Spinal cord (tissue), 10 donors: ENCODE measurements at places on chromosomes 7 and 10. TPM values are rescaled to one million over a fixed set of nuclear protein-coding genes. Genes with fewer than 3 reads are reported as not detected.

Gene SPDYE2
- polyA plus RNA-seq = 3.7 TPM

Gene COL1A2
- 1,054 TPM for polyA plus RNA-seq

Gene CPN1
- 0.25 TPM for polyA plus RNA-seq

Gene ITPRID1
- 0.09 TPM for polyA plus RNA-seq

Gene C7orf57
- 4.7 TPM for polyA plus RNA-seq

Gene ANK3
- 133 TPM for polyA plus RNA-seq

Gene CHAT
- 1.8 TPM for polyA plus RNA-seq

Gene SPRN
- polyA plus RNA-seq = 38.9 TPM

Gene TAS2R41
- polyA plus RNA-seq = not detected

Gene DNAJB12
- 35.5 TPM for polyA plus RNA-seq

Gene PTPRN2
- 67.6 TPM for polyA plus RNA-seq
